ENCODE measurements at places on chromosomes 6 and 20. TPM values are rescaled to one million over a fixed set of nuclear protein-coding genes. Genes with fewer than 3 reads are reported as not detected.

FHL5 gene
- not detected for total RNA-seq

CST2 gene
- total RNA-seq, result not detected

NMBR gene
- total RNA-seq, result not detected

SLC4A11 gene
- total RNA-seq, result 1.9 TPM

GRCh38 chr6:53189554-53189953 is 40.9 kb upstream of the GCM1 start:
- no peaks in the 10 kb centered on the region for H3K36me3 ChIP-seq
- H3K4me3 ChIP-seq, result no peak overlapping the region
- H3K27me3 ChIP-seq, result no peaks in the 10 kb centered on the region
- H3K27ac ChIP-seq, result no peak overlapping the region

DNA sequence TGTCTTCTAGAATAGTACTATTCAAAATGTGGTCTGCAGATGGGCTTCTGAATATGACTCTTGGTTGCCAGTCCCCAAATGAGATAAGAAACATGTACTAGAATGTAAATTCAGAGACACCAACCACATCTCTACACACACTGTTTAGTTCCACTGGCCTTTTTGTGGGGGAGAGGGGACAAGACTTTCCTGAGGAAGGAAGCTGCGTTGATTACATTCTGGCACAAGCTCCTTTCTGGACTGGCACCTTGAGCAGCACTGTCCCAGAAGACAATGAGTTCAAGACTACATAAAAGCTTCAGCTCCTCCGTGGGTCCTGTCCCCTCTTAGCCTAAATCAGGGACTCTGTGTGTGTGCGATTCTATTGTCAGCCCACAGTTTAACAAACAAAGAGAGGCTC is 6.9 kb upstream of the IYD start:
- no peak for DNase-seq
- no peaks in the 10 kb centered on the region for H3K4me1 ChIP-seq
- no peaks in the 10 kb centered on the region for H3K36me3 ChIP-seq
- peaks cover 9% of the 10 kb centered on the region for H3K27me3 ChIP-seq
- H3K27ac ChIP-seq, result no peak overlapping the region
- no peak overlapping the region for H3K4me3 ChIP-seq

DNA sequence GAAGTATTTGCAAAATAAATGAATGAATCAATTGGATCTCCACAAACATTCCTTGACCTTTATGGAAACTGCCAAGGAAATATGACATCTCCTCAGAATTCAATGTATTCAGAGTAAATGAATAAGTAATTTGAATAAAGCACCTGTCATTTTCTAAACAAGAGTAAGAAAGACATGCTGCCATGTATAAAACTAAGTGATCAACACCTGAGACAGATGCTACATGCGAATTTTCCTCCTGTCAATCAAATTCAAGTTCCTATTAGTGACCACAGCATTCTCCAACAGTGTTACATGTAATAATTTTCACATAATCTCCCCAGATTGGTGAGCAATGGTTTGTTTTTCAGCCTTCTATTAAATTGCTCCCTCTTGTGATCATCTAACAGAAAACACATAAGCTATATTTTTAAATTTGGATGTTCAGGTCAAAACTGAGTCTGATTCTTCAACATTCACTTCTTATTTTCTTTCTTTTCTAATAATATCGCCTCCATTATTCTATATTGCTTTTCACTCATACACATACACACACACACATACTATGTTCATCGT is 163.2 kb upstream of the RNF217 start:
- H3K36me3 ChIP-seq, result no peaks in the 10 kb centered on the region
- H3K27me3 ChIP-seq, result no peaks in the 10 kb centered on the region
- no peak overlapping the region for H3K27ac ChIP-seq
- H3K4me3 ChIP-seq, result no peak overlapping the region
- no peak for DNase-seq
- H3K4me1 ChIP-seq, result no peaks in the 10 kb centered on the region

- H3K4me1 ChIP-seq, result no peaks in the 10 kb centered on the region
- DNase-seq, result peak; percentile 37
- no peak overlapping the region for H3K4me3 ChIP-seq
- H3K27ac ChIP-seq, result no peak overlapping the region
- no peaks in the 10 kb centered on the region for H3K27me3 ChIP-seq
These were observed 116.5 kb upstream of the LAMP5 start for GRCh38 chr20:9397928-9398327.

GRCh38 chr6:25248123-25248522 is 31.1 kb upstream of the CARMIL1 start:
- H3K4me1 ChIP-seq, result peaks cover 16% of the 10 kb centered on the region
- no peak overlapping the region for H3K27ac ChIP-seq
- no peak overlapping the region for H3K4me3 ChIP-seq
- DNase-seq, result no peak
- no peaks in the 10 kb centered on the region for H3K36me3 ChIP-seq
- peaks cover 2% of the 10 kb centered on the region for H3K27me3 ChIP-seq

DNA sequence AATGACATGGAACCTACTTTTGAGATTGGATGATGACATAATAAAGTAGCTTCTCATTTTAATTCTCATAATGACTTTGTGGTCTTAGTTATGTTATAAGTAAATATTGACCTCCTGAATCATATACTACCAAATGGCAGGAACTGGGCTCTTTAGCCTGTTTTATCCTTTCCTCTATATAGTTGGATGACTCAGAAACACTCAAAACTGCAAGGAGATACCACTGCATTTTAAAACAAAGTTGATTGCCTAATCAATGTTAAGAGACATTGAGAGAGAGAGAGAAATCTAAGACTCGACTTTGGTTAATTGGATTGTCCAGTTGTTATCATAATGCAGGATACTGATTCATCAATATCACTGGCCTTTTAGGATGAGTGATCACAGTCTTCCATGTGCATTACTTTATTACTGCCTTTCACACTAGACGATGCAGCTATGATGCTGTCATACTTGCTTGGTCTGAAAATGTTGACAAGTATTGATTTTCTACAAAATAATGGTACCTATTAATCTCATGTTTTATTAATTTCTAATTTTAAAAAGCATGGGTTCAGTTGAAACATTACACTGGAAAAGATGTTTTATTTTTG is 320.0 kb downstream of the NKAIN2 start:
- no peaks in the 10 kb centered on the region for H3K36me3 ChIP-seq
- H3K27me3 ChIP-seq, result no peaks in the 10 kb centered on the region
- no peaks in the 10 kb centered on the region for H3K4me1 ChIP-seq
- no peak overlapping the region for H3K27ac ChIP-seq
- DNase-seq, result no peak

DNA sequence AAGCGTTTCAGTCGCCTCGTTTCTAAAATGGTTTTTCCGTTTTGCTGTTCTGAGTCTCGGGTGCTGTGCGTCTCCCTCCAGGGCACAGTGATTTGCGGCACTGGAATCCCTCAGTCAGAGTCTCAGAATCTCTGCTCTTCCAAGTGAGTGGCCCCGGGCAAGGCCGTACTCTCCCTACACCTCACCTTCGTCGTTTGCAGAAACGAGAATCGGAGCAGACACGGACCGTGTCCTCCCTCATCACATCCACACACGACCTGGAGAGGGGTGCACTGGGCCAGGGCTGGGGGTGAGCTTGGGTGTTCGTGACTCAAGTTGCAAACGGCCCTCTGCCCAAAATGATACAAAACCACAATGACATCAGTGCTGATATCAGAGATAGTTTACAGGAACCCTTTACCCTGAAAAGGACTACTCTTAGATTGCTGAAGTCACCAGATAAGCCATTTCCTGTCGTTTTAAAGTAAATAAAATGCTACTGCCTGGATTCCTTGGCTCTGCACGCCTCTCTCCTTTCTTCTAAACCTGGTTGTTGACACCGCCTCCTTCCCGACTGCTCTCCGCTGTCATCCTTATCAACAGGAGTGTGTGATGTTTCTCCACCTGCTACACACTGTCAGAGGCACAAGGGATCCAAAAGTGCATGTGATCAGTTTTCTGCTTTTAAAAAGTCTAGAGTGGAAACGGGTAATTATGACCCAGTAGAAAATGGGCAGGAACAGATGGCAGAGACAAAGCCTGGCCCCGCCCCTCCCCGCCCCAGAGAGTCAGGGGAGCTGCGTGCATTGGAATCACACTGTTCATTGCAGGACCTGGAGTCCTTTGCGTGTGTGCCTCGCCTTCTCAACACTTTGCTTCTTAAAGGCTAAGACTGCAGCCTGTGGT is 38.4 kb downstream of the KIF25 start:
- peak overlapping the region; percentile 64 for H3K27ac ChIP-seq
- peaks cover 1% of the 10 kb centered on the region for H3K36me3 ChIP-seq
- H3K27me3 ChIP-seq, result peaks cover 22% of the 10 kb centered on the region

DNA sequence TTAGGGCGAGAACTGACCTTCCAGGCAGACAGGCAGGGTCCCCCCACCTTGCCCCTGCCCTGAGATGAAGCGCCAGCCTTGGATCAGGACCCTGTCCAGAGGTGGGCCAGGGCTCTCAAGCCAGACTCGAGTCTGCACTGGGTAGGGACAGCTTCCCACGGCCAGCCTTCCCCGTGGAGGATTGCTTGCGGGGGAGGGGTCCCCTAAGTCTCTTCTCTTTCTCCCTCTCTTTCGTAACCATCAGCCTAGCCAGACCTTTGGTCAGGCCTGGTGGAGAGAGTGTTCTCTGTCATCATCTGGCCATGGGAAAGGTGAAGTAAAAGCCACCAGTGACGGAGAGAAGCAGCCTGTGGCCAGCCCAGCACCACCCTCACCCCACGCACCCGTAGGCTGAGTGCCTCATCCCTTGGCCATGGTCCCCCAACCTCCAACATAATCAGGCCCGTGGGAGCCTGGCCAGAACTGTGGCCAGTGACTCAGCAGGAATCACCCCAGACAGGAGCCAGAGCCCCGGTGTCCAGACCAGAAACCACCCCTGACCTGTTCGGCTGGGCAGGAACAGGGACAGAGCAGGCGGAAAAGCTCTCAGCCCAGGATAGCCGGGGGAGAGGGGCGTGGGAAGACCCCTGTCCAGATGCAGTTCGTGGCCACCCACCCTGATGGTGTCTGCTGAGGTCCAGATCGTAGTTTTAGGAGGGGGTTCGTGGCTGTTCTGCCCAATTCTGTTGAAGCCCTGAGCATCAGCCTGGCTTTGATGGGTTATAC is 47.1 kb downstream of the SNAI1 start:
- DNase-seq, result no peak
- no peak overlapping the region for H3K4me3 ChIP-seq
- no peaks in the 10 kb centered on the region for H3K4me1 ChIP-seq

Data from activated CD4-positive, alpha-beta T cell treated with anti-CD3 and anti-CD28 coated beads, Interleukin-2, amount 10 ng/mL, durations not matched to agents 24 days and 14 days (primary cell).